OCI-LY7 (cell line): ENCODE measurements at places on chromosomes 3 and 15. TPM values are rescaled to one million over a fixed set of nuclear protein-coding genes. Genes with fewer than 3 reads are reported as not detected.

GABRR3 gene
- not detected in 2 replicates for total RNA-seq

DNA sequence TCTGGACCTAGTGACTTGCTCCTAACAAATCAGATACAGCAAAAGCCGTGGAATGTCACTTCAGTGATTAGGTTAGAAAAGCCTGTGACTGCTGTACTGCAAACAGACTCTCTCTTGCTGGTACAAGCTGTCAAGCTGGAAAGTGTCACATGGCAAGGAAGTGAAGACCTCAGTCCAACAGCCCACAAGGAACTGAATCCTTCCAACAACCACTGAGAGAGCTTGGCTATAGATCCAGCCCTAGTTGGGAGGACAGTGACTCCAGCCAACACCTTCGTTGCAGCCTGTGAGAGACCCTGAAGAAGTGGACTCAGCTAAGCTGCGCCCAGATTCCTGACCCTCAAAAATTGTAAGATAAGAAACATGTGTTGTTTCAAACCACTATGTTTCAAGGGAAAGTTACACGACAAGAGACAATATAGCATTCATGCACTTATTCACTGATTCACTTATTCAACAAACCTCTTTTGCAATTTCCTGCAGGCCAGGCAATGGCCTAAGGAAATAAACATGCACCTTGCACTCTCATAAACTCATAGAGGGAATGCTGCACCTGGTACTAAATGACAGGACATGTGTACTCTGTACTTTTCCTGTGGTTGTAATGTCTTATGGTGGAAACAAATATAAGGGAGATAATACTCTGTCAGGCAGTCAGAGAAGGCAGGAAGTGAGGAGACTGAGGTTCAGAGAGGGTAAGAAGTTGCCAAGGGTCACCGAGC is 142.9 kb downstream of the CADPS start:
- DNase-seq = peak; percentile 17

DNA sequence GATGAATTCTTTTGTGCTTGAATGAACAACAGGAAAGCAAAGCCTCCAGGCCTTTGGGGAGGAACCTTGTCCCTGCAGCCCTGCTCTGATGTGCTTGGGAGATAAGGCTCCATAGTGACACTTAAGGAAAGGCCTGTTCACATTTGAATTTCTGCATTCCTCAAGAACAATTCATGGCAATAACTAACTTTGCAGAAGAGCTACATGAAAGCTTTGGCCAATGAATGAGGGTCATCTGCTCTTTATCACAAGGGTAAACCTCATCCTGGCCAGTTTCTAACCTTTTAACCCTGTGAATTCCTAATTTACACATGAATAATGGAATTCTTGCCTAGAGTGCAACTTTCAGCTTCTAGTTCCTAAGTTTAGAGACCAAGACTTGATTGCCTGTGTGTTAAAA is 5.6 kb downstream of the PRTG start:
- DNase-seq = no peak

- DNase-seq = no peak
Observed at GRCh38 chr3:2837239-2837638, 272.9 kb downstream of the IL5RA start.

GRCh38 chr3:14652-15051 is 181.9 kb upstream of the CHL1 start:
- no peak for DNase-seq

DNA sequence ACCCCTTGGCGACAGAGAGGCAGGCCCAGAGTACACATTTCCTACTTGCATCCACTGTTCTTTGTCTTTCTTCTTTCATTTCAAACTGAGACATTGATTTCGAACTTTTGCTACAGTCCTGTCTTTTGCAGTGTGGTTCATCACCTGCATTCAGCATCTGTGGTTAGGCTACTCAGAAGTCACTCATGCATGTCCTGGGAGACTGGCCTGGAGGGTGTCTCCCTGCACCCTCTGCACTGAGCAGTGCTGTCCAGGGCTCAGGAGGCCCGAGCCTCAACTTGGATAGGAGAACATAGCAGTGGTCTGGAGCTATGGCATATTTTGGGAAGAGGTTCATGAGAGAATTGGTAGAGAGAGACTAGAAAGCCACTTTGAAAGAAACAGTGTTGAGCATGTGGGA is 240.2 kb upstream of the TPRG1 start:
- DNase-seq = peak; percentile 47

GPR27 gene
- not detected in 2 replicates for total RNA-seq

GRCh38 chr15:44541282-44541958 is 4.5 kb downstream of the EIF3J start:
- DNase-seq = no peak

DNA sequence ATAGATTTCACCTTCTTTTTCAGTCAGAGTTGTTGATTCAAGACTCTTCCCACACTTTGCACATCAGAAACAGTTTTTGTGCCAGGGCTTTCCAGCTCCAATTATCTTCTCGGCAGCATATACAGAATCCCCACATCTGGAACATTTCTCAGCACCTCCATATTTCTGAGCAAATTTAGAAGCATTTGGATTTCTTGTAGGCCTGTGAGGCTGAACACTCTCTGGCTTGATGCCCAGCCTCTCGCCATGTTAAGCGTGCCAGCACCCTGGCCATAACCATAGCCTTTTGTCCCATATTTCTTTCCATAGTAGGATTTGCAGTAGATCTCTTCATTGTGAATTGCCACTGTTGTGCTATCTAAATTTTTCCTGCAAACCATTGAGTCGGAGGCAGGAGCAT is 28.3 kb downstream of the CD80 start:
- DNase-seq = no peak

MESP2 gene
- total RNA-seq = not detected in 2 replicates

C3orf49 gene
- total RNA-seq = not detected in 2 replicates

- DNase-seq = no peak
Observed at GRCh38 chr3:105253225-105253624, 113.5 kb upstream of the ALCAM start.

ABHD17C gene
- total RNA-seq = 0.70 and 0.81 TPM in 2 replicates

COPB2 gene
- 105 and 106 TPM in 2 replicates for total RNA-seq

GRCh38 chr15:37618353-37618752 is 316.1 kb upstream of the TMCO5A start:
- no peak for DNase-seq

GRCh38 chr3:50324351-50325112 is 2.0 kb upstream of the HYAL2 start:
- peak; percentile 70 for DNase-seq

DNA sequence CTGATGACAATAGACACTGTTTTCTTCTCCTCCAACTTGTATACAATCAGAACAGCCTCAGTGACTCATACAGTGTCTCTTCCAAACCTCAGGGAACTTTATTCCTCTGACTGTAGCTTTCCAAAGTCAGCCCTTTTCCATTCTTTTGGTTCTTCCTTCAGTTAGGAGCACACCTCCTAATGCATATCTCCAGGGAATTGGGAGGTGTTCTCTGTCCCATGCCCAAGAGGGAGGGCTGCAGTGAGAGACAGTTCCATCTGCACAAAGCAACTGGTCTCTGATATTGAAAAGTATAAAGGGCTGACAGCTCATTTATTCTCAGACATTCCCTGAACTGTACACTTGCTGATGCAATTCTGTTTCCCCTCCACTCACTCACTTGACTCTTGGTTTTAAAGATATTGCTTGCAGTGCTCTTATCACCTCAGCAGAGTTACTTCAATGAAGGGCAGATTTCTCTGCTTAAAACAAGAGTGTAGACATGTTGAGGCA is 337.8 kb upstream of the TBC1D5 start:
- DNase-seq = no peak

DNA sequence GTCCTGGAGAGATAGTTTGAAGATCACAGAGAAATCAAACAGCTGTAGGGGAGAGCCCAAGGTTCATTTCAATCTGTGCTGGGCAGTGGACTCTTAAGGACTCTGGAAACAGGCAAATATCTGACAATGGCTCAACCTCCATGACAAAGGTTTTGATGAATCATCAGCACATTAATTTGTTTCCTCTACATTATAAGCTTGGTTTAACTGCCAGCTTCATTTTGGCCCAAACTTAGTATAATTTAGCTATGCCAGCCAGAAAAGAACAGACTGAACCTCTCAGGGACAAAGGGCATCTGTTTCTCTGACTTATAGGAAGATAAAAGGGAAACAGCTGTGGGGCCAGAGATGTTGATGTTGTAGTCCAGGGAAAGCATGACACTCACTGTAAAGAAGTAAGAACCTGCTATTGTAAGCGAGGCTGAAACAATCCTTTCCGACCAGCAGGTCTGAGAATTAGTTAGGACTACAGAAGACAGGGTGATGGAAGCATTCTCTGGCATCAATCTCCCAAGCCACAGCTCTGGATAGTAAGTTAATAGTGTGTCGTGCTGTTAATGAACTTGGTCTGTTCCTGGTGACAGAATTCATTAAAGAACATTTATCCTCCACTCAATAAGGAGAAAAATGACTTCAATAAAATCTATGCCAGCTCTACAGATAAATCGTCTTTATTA is 110.1 kb downstream of the KCNMB2 start:
- DNase-seq = no peak
